Activated naive CD4-positive, alpha-beta T cell treated with Interleukin-2 at 50 U/mL for 16 hours (primary cell): ENCODE measurements at places on chromosomes 2 and 18.
A peak's percentile ranks its signal among the peaks of the same experiment; 100 is the strongest.

GRCh38 chr2:231709981-231710798 lies 1.9 kb downstream of the PTMA start:
- peak; percentile 89 for DNase-seq

GRCh38 chr18:63444580-63444979 lies 22.3 kb upstream of the VPS4B start:
- no peak for DNase-seq

GRCh38 chr2:170823088-170823897 lies 6.6 kb downstream of the GAD1 start:
- no peak for DNase-seq

DNA sequence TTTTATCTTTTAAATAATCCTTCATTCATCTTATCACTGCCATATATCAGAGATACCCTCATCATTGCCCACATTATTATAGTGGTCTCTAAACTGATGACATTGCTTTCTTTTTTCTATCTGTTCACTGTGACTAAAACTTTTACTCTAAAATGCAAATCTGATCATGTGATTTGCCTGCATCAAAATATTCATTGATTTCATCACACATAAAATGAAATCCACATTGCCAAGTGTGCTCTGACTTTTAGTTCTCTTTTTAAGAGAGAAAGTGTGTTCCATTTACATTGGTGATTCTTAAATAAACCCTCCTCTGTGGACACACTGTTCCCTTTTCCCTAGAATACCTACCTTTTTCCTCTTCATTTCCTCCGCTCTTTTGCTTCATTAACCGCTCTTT lies 7.5 kb downstream of the REL start:
- no peak for DNase-seq

- DNase-seq = no peak
These were observed 27.9 kb upstream of the GREB1 start for GRCh38 chr2:11505652-11506610.

DNA sequence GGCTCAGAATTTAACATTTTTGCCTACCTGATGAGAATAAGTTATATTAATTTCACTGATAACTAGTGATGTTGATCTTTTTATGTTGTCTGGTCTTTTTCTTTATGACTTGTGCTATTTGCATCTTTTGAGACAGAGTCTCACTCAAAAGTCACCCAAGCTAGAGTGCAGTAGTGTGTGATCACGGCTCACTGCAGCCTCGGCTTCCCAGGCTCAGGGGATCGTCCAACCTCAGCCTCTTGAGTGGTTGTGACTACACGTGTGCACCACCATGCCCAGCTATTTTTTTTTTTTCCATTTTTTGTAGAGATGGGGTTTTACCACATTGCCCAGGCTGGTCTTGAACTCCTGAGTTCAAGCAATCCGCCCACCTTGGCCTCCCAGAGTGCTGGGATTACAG lies 7.5 kb downstream of the SMCHD1 start:
- no peak for DNase-seq

- DNase-seq = no peak
These were observed 1.2 kb downstream of the BCL11A start for GRCh38 chr2:60552078-60552850.

GRCh38 chr2:45898819-45899218 lies 247.3 kb downstream of the PRKCE start:
- DNase-seq = no peak

GRCh38 chr2:121205321-121205942 lies 79.6 kb downstream of the TFCP2L1 start:
- DNase-seq = no peak

DNA sequence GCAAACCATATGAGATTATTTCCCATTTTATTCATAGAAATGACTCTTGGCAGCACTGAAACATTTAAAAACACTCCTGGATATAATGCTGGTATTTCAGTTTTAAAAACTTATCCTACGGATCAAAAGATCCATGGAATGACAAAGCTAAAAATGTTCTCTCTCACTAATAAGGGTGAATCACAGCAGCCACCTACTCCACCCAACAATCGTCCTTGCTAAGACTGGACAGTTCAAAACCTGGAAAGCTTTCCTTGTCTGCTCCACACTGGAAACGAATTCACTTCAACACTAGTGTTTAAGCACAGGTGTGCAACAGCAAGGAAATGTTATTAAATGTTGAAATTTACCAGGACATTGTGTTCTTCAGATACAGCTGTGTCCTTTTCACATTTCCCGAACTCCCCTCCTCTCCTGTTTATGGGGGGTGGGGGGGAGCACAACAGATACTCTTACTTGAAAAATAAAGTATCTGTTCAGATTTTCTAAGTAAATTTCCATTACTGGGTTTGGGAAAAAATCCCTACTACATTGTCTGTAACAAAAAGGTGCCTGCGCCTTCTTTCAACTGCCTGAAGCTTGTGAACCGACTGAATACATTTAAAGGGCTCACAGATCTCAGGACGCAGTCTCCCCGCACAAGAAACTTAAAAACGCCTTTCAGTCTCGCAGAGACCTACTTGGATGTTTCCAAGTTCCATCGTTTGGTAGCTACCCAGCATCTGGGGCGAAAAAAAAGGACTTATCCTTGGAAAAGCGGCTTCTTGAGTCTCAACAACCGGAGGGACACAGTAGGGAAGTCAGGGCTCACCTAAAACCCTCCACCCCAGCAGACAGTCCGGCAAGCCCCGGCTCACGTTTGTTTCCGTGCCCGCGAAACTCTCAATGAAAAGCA lies 1.3 kb downstream of the YWHAQ start:
- no peak for DNase-seq

- no peak for DNase-seq
These were observed 930.7 kb downstream of the BCL11A start for GRCh38 chr2:59622599-59623308.

- DNase-seq = no peak
These were observed 110.9 kb upstream of the CTDP1 start for GRCh38 chr18:79568543-79569205.

DNA sequence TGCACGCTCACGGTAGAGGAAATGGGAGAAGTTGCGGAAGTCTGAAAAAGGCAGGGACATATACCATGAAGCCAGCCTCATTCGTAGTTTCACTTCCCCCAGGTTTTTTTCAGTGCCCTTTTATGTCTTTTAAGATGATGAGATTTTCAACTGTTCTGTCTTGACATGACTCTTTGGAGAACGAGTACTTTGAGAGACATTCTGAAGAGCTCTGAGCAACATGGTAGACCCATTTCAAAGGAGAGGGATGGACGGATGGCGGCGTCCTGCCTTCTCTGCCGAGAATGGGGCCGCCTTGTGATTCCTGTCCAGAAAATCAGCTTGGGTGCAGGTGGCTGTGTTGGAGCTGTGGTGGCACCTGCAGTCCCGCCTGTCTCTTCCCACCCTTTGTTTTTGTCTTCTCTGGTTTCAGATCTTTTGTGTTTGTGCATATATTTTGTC lies 41.7 kb downstream of the SH3BP4 start:
- no peak for DNase-seq

DNA sequence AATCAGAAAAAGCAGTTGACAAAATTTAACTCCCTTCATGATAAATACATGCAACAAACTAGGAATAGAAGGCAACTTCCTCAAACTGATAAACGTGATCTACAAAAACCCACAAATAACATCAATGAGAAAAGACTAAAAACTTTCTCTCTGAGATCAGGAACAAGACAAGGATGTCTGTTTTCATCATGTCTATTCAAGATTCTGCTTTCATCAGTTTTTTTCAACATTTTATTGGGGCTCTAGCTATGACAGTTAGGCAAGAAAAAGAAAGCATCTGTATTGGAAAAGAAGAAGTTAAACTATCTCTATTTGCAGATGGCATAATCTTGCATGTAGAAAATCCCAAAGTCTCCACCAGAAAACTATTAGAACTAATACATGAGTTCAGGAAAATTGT lies 12.3 kb upstream of the CHST10 start:
- DNase-seq = no peak

- DNase-seq = no peak
These were observed 74.5 kb upstream of the RFX8 start for GRCh38 chr2:101549371-101549770.

GRCh38 chr2:38981003-38981669 lies 91.5 kb downstream of the ARHGEF33 start:
- no peak for DNase-seq

DNA sequence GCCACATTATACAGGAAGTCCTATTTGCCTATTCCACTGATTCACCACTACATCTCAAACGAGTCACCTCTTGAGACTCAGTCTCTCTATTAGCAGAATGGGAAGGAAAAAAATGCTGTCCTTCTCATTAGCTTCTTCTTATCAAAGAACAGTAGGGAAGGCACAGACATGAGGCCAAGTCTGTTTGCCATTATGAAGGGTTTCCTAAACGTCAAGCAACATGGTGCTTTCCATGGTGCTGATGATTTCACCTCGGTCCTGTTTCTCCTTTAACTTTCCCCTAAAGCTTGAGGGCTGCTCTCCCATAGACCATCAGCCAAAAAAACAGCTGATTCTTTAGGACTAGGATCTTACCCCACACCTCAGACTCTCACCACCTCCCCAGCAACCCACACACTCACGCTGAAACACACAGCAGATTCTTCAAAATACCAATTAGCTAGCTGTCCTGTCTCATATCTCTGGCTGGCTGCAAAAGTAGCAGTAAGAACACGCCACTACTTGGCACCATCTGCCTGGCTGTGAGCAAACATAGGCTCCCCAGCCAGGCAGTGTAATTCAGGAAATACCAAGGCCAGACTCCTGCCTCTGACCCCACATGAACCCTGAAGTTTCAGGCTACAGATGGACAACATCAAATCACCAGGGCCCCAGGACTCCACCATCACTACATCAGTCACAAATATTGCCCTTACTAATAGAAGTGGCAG lies 30.5 kb downstream of the GALNT14 start:
- DNase-seq = no peak

GRCh38 chr2:11676640-11677039 lies 6.6 kb upstream of the NTSR2 start:
- no peak for DNase-seq

DNA sequence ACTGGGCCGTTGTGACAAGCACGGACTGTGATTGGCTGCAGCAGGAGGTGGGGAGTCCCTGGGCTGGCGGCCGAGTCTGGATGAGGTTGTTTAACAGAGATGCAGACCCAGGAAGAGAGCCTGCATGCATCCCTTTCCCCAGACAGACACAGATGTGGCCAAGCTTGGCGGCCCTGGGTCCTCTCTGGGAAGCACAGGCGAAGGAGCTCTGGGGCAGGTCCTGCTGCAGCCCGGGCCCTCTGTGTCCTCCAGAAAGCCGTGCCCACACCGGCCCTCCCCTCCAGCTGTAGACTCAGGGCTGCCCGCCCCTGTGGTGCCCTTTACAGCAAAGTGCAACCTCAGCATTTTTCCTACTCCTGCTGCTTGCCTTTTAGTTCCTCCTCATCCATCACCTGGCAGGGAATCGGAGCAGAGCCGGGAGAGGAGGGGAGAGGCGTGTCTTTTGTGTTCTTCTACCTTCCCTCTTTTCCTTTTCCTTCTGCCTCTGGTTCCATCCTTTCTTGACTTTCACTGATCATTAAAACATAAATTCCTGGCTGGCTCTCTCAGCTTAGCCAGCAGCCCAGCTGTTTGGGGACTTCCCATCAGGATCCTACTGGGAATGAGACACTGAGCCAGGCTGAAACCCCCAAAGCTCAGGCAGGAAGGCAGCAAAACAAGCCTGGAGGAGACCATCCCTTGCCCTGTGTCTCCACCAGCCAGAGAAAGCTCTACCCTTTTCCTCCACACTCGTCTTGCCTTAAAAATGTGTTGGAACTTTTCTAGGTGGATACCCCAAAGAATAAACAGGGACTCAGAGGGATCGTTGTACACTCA lies 75.0 kb downstream of the CTIF start:
- no peak for DNase-seq

- DNase-seq = no peak
These were observed 29.0 kb upstream of the DARS1 start for GRCh38 chr2:136014411-136014810.

GRCh38 chr2:164145093-164145987 lies 409.5 kb upstream of the FIGN start:
- DNase-seq = no peak

- DNase-seq = no peak
These were observed 64.1 kb downstream of the NRP2 start for GRCh38 chr2:205746420-205746785.

DNA sequence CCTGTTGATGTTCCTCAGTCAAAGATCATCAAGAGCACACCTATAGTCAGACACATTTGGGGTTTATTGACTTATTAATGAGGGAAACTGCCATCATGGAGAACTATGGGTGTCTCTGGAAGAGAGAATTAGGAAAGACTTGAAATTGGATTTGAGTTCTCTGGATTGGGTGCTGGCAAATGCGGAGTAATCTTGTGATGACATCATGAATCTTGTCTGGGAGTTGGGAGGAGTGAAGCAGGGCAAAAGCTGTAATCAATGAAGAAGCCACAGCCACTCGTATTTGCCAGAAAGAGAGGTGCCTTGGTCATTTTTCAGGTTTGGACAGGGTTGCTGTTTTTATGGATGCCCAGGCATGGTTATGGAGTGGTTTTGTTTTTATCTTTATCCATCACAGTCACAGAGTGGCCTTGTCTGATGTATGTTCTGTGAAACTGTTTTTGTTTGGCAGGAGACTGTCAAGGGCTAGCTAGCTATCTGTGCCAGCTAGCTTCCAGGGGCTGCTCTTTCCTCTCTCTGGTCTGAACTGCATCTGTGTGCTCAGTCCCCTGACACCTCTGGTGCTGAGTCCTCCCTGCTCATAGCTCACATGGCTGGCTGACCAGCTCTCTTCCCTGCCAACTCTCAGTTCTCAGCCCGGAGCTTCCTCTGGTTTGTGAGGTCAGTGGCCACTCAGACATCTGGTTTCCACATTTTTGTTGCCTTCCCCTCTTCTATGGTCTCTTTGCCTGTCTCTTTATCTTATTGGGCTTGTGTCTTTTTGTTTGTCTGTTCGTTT lies 193.4 kb upstream of the RMP24 start:
- no peak for DNase-seq

- DNase-seq = peak; percentile 46
These were observed at the start of gene ICA1L for GRCh38 chr2:202871300-202872141. Gene ICA1L, minus strand, starts transcription at chr2:202871766. Its CDS starts 42,757 bp downstream, at chr2:202829009.

GRCh38 chr2:220044383-220044782 lies 417.0 kb downstream of the SLC4A3 start:
- DNase-seq = no peak

DNA sequence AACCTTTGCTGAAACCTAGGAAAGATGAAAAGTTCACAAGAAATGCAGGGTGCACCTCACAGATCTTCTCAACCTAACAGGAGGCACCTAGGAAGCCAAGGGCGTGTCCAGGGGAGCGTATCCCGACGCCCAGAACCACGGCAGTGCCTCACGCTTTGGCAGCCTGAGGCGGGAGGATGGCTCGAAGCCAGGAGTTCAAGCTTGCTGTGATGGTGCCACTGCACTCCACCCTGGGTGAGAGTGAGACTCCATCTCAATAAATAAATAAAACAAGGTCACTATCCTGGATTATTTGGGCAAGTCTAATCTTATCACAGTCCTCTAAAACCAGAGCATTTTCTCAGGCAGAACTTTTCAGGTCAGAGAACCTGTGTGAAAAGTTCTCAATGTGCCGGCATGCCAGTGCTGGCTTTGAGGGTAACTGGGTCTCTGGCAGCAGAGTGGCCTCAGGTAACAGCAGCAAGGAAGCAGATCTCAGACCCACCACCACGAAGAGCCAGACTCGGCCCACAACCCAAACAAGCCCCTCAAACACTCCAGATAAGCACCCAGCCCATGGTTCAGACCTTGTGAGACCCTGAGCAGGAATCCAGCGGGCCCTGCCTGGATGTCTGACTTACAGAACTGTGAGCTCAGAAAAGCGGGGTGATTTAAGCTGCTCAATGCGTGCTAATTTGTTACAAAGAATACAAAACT lies 11.7 kb downstream of the HSBP1L1 start:
- DNase-seq = no peak
